H54 (cell line): ENCODE measurements at places on chromosomes 3 and 15.

GRCh38 chr15:72778796-72779195 lies 4.8 kb downstream of the ADPGK start:
- no peak for DNase-seq

- DNase-seq: no peak
These were observed 8.7 kb upstream of the VIPR1 start for GRCh38 chr3:42493798-42494151.

GRCh38 chr3:195035345-195036202 lies 235.4 kb downstream of the XXYLT1 start:
- no peak for DNase-seq

DNA sequence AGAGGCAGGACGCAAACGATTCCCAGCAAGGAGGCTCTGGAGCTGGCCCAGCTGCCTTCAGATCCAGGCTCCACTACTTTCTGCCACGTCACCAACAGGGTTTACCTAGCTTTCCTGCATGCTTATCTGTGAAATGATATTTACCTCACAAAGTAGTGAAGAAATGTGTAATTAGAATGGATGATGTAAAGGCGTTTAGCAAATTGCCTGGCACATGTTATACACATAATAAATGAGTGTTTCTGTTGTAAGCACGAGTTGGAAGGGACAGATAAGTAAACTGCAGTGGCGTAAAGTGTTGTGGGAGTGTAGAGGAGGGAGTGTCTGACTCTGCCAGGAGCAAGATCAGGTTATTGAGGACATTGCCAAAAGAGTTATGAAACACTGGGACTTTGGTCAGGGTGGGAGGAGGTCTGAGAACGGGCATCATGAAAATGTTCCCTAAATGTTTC lies 3.5 kb upstream of the CHAC1 start:
- DNase-seq: no peak

GRCh38 chr3:110564674-110565073 lies 506.9 kb upstream of the NECTIN3 start:
- DNase-seq: no peak

DNA sequence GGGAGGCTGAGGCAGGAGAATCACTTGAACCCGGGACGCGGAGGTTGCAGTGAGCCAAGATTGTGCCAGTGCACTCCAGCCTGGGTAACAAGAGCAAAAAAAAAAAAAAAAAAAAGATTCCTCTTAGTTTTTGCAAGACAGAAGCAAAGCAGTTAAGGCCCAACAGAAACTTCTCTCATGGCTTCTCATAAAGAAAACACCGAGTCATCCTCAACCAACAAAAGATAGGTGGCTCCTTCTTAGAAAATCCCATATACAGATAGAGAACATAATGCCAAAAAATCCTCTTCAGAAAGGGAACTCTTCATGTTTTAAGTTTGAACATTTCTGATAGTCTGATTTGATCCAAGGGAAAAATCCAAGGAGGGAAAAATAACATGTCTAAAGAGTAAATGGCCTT lies 12.5 kb upstream of the SKIL start:
- DNase-seq: no peak

- no peak for DNase-seq
These were observed 36.0 kb upstream of the CBLB start for GRCh38 chr3:105904678-105905284.

- DNase-seq: no peak
These were observed 24.7 kb upstream of the KIF23 start for GRCh38 chr15:69389426-69389825.
